ENCODE measurements at places on chromosomes 12 and 14.

- no peak for DNase-seq
Measured at GRCh38 chr12:123251403-123252076, 18.3 kb downstream of the MTRFR start.

DNA sequence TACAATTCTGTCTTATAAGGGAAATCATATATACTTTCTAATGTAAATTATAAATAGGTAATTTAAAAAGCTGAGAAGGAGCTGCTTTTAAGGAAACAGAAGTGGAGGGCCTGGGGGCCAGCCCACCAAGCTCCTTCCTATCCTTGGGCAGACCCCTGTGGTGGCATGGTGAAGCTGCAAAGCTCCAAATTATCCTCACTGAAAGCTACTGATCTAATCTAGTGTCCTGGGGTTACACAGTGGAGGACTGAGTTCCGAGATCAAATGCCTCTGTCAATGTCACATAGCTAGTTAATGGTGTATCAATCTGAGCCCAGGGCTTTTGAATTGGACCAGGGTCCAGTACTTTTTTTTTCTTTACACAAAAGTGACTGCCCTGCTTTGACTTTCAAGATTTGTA lies 355.4 kb downstream of the CEP128 start:
- no peak for DNase-seq

GRCh38 chr14:70441641-70442040 lies 10.3 kb upstream of the ADAM21 start:
- DNase-seq: no peak

- DNase-seq: no peak
Measured at GRCh38 chr12:75428767-75429166, 37.9 kb downstream of the GLIPR1L2 start.

DNA sequence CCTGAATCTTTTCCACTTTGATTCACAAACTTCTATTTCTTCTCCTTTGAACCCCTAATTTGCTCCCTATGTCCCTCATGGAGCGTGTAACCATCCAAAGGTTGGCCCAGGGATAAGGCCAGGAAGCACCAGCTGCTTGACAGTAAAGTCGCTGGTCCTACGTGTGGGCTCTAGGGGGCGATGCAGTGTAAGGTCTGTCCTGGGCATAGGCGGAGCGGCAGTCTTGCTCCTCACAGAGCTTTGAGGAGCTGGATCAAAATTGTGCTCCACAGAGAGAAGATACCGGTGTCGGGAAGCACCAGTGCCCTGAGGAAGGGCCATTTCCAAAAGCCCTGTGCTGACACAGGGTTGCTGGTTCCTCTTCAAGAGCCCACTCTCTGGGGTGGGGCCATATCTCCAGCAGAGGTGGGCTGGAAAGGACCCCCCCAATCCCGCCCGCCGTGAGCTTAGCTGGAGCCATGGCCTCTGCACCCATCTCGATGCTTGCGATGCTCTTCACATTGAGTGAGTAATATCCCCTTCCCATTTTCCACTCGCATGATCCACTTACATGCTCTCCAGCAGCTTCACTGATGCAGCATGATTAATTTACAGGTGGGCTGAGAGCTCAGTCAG lies 49.9 kb upstream of the OR4E1 start:
- peak; percentile 80 for DNase-seq

DNA sequence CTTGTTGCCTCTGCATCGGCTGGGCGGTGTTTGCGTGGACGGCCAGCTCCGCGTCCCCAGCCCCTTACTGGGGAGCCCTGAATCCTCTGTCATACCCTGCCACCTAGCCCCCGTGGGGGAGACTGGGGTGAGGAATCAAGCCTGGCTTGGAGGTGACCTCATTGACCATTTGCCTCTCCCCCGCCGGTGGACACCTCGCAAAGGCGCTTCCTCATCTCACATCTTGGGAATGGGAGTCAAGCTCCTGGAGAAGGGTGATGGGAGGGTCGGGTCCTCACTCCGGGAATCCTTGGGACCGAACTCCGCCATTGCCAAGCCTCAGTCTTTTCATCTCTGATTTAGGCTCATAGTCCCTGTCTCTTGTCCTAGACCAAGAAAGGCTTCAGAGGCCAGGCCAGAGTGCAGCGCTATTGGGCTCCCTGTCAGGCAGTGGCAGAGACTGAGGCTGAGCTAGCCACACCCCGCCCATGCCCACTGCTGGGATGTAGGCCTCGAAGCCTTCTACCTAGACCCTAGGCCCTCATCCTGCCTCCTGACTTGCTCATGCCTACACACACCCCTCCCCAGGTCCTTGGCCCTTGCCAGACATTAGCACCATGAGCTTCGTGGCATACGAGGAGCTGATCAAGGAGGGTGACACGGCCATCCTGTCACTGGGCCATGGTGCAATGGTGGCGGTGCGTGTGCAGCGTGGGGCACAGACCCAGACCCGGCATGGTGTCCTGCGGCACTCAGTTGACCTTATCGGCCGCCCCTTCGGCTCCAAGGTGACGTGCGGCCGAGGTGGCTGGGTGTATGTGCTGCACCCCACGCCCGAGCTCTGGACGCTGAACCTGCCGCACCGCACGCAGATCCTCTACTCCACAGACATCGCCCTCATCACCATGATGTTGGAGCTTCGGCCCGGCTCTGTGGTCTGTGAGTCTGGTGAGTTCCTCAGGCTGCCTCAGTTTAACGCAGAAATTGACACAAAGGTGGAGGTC lies 678 bp downstream of the TRMT61A start:
- no peak for DNase-seq

DNA sequence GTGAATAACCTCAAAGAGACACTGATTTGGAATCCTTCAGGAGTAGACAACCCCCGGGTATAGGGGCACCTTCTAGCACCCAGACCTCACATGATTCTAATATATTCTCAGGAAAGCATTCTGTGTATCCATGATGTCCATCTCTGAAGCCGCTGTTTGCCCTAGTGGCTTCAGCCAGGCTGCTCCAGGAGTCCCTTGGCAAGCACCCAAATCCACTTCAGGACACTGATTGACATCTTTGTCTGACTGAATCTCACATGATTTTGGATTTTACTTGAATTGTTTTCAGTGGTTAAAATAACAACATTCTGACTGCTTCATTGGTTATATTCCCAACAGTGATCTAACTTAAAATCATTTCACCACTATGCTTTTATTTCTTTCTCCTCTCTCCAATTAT lies 390.5 kb upstream of the CLEC14A start:
- no peak for DNase-seq

- DNase-seq: no peak
Measured at GRCh38 chr12:124588751-124589267, 21.4 kb upstream of the NCOR2 start.

DNA sequence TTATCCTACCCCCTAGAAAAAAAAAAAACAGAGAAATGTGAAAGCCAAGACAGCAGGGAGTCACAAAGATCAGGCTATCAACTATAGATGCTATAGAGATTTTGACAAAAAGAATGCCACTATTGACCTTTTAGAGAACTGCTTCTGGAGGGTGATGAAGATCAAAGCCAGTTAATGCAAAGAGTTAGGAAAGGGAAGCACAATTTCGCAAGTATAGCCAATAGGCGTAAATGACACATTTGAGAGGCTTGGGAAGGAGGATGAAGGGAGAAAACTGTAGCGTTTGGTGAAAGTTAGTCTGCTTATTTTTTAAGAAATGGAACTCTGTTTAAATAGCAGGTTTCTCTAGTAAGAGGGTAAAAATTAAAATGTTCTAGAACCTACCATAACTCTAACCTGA lies 190.7 kb downstream of the DUSP6 start:
- no peak for DNase-seq

GRCh38 chr12:2998789-2999264 lies 39.6 kb downstream of the TEAD4 start:
- no peak for DNase-seq

DNA sequence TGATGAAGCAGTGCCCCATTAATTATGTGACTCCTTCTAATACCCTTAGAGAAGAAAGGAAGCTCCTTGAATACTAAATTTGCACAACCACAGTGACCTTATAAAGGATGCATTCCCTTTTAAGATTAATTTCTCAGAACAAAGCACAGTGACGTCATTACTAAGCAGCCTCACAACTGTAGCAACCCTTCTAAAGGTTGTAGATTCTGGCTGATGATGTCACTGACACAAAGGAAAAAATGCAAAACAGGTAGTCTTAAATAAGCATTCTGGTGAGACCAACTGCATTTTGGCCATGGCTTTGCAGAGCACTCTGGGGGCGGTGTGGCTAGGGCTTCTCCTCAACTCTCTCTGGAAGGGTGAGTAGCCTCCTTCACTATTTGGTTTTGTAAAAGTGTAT lies 38.4 kb upstream of the OR4E1 start:
- DNase-seq: no peak

- no peak for DNase-seq
Measured at GRCh38 chr12:12881151-12881909, 10.0 kb upstream of the GPRC5A start.

DNA sequence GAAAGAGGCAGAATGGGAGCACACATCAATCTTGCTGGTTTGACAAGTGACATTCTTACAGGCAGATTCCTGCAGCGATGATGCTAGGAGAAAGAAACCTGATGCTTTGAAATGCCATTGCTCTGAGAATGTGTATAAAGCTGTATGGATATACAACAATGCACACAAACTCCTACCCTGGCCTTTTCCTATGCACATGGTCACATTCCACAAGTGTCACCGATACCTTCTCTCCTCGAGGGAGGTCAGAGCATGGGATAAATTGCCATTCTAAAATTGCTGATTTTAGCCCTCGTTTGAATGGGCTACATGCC lies 11.9 kb downstream of the FGF6 start:
- no peak for DNase-seq

- DNase-seq: peak; percentile 93
Measured at GRCh38 chr12:77685112-77685511, 145.6 kb upstream of the NAV3 start.

DNA sequence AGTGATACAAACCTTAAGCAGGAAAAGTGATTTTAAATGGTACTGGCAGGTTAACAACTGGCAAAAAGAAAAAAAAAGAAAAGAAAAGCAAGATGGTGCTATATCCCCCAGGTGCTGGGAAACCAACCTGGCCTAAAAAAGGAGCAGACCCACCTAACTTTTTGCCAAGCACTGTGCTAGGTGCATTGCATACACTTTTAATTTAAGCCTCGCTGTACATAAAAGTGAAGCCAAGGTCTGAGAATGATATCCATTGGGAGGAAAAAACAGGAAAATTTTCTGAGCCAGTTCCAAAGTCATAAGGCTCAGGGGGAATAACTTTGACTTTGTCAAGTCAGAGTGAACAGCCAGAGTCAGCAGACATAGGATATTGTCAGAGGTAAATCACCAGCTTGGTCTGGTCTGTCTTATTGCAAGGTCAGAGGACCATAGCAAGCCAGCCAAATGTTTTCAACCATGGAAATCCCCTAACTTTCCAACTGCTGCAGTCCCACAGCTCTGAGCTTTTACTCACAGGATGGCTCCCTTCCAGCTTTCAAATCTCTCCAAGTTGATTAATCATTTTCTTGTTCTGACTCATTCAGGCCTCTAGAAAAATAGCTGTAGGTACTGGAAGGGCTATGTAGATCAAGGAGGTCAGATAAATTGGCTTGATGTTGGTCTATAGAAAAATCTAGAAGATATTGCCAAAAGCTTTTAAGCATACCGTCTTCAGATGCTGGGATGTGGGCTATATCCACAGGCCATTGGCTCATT lies 412.9 kb downstream of the RAD51B start:
- DNase-seq: no peak

DNA sequence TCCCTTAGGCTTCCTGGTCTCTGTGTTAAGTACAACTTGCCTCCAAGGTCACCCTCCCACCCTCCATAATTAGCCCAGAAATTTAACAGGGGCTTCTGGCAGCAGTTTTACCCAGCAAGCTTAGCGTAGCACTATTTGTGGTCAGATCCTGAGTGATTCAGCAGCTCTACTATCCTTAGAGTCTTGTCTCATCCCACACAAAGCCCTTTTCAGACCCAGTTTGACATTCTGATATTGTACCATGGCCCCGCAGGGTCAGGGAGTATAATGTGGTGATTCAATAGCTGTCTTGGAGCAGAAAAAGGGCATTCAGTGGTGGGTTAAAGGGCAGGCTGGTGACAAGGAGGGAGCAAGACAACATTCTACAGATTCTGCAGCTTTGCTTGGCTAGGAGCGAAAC lies 153.8 kb upstream of the DDHD1 start:
- DNase-seq: no peak

DNA sequence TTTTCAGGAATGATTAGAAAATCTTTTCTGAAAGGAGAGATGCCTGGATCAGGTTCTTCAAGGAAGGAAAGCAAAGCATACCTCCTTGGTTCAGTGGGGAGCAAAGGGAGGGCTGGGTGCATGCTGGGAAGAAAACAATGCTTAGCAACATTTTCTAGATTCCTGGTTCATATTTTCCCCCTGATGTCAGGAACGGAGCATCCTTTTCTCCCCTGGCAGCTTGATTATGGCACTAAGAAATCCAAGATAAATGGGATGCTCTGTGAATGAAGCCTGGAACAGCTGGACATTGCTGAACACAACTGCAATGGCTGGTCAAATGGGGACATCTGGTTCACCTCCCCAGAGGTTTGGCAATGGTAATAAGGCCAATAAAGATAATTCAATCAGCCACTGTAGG lies 50.9 kb downstream of the KCNA5 start:
- DNase-seq: no peak

DNA sequence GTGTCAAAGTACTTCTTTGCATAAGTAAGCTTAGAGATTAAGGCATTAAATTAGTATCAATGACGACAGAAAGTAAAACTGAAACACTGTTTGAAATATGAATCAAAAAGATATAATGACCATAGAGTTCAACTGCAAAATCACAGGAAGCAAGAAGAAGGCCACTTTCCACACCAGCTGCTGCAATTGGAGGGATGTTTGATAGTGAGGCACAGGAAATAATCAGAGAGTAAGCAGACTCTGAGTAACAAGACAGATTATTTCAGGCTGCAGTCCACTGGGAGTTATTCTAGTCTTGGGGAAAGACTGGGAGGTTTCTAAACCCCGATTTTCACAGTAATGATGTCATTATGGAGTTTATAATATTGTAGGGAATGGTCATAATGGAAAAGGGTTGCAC lies 12.9 kb downstream of the MDGA2 start:
- DNase-seq: no peak

DNA sequence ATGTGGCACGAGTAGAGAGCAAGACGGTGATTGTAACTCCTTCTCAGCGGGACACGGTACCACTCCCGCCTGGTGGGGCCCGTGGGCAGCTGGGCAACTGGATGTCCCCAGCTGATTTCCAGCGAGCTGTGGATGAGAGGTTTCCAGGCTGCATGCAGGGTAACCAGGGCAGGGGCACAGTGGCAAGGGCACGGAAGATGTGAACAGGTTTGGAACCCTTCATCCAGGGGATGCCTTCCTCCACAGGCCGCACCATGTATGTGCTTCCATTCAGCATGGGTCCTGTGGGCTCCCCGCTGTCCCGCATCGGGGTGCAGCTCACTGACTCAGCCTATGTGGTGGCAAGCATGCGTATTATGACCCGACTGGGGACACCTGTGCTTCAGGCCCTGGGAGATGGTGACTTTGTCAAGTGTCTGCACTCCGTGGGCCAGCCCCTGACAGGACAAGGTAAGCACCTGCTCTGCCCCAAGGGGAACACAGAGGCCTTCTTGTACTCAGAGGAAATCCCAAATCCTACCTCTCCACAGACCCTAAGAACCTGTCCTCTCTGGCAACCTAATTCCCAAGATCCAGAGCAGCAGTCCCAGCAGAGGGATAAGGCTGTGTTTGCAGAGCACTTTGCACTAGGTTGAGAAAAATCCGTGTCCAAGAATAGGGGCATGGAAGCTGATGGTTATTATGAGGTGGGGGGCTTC lies 4.3 kb downstream of the PCK2 start:
- DNase-seq: no peak

GRCh38 chr12:88577537-88577936 lies 2.7 kb downstream of the KITLG start:
- no peak for DNase-seq

GRCh38 chr14:64049616-64050381 lies 197.0 kb downstream of the SYNE2 start:
- DNase-seq: no peak

All from SK-N-MC (cell line).